ENCODE measurements at places on chromosomes 1 and 21.
A peak's percentile ranks its signal among the peaks of the same experiment; 100 is the strongest.

GRCh38 chr1:15833842-15834405 is 13.6 kb upstream of the SPEN start:
- no peaks in the 10 kb centered on the region for H3K36me3 ChIP-seq
- H3K27ac ChIP-seq = no peak overlapping the region
- peak overlapping the region; percentile 64 for H3K4me3 ChIP-seq
- H3K27me3 ChIP-seq = no peaks in the 10 kb centered on the region
- H3K4me1 ChIP-seq = peaks cover 5% of the 10 kb centered on the region

- H3K36me3 ChIP-seq = no peaks in the 10 kb centered on the region
- H3K27ac ChIP-seq = no peak overlapping the region
- DNase-seq = no peak
- no peak overlapping the region for H3K4me3 ChIP-seq
- no peaks in the 10 kb centered on the region for H3K27me3 ChIP-seq
These were observed 1.6 kb upstream of the SLC35A3 start for GRCh38 chr1:99968214-99968613.

DNA sequence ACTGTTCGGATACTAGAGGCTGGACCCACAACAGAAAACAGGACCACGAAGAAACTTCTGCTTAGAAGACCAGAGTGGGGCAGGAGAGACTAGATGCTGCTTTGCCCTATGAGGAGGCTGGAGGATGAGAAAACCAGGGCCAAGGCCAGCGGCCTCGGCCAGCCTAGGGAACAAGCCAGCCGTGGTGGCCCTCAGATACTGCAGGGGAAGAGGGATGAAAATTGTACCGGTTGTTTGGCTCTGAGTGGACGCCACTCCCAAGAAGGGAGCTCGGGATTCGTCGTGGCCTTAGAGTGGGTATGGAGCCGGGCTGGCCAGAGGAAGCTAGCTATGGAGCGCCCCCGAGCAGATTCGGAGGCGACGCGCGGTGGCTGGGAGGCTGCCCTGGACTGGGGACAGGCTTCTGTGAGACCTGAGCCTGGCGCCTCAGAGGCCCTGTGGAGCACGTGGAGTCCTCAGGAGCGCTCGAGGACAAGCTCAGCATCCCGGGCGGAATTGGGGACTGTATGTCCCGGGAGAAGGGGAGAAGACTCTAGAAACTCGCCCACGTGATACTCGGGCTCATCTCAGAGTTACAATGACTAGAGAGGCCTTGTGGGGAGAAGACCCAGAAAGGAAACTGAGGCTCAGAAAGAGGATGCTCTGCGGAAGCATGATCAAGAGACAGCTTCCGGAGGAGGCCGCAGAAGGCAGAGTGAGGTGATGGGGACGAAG is 2.8 kb downstream of the PRRX1 start:
- H3K4me1 ChIP-seq = peaks cover 1% of the 10 kb centered on the region
- H3K27ac ChIP-seq = no peak overlapping the region
- no peaks in the 10 kb centered on the region for H3K36me3 ChIP-seq

DNA sequence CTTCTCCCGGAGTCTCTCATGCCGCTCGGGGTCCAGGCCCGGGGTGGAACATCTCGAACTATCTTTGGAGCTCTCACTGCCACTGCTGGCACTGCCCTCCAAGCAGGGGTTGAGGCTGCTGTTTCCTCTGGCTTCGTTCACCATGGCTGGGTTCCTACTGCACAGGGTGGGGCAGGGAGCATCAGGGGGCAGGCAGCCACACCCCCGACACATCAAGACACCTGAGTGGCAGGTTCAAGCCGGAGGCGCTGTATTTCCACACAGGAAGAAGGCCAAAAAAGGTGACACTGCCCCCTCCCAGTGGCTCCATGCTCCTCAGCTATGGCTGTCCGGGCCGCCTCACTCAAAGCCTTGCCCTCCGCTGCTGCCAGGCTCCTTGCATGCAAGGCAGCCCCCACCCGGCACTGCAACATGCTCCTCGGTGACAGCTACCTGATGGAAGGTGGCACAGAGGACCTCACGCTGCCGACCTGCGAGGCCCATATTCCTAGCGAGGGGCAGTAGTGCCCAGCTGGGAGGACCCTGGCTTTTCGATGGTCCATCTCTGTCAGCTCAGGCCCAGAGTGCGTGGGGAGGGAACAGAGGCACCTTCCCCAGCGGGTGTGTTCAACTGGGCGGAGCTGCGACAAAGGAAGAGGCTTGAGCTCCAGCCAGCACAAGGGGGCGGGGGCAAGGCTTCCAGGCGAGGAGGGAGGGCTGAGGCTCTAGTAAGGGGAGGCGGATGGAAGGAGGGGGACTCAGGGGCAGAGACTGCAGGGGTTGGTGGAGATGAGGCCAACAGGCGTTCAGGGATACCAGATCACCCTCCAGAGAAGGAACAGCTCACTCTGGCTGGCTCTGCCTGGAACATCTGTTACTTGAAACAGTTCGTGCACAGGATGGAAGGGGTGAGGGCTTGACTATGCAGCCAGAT is 2.5 kb downstream of the MTHFR start:
- 0 out of 2 replicates have a peak, but pooled peaks cover 5% of the 10 kb centered on the region for H3K4me1 ChIP-seq
- no peak overlapping the region for H3K27ac ChIP-seq
- peaks cover 11% of the 10 kb centered on the region for H3K36me3 ChIP-seq
- H3K27me3 ChIP-seq = no peaks in the 10 kb centered on the region
- H3K4me3 ChIP-seq = peak overlapping the region; percentile 44
- DNase-seq = peak; percentile 83

GRCh38 chr1:224427346-224427745 is 7.3 kb downstream of the WDR26 start:
- no peaks in the 10 kb centered on the region for H3K4me1 ChIP-seq
- no peaks in the 10 kb centered on the region for H3K27me3 ChIP-seq
- no peak overlapping the region for H3K27ac ChIP-seq
- H3K36me3 ChIP-seq = peaks cover 14% of the 10 kb centered on the region
- H3K4me3 ChIP-seq = no peak overlapping the region
- DNase-seq = no peak

GRCh38 chr1:199875856-199876255 is 151.7 kb upstream of the NR5A2 start:
- no peak overlapping the region for H3K27ac ChIP-seq
- H3K4me3 ChIP-seq = no peak overlapping the region
- no peaks in the 10 kb centered on the region for H3K4me1 ChIP-seq

DNA sequence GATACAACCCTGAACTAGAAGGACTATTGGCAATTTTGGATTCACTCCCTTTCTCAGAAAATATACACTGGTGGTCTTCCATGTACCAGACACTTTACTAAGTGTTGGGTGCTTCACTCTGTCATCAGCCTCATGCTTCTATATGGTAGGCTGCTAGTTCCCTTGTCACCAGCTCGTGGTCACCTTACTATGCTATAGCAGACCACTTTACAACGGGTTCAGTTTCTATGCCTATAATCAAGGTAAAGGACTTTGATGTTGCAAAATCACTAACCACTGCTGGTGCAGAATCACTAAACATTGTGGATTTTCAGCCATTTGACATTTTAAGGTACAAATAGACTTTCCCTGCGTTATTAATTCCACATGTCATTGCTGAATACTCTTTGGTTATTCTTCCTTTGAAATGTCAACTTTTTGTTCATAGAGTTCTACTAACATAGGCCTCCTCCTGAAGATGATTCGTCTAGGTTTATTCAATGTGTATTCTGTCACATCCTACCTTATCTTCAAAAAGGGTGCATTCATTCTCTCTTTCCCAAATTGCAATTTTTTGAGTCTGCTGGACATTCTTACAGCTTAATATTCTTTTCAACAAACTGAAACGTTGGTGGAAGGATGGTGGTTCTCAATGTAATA is 78.3 kb downstream of the LRRC8C start:
- no peak overlapping the region for H3K27ac ChIP-seq
- no peaks in the 10 kb centered on the region for H3K36me3 ChIP-seq
- DNase-seq = no peak
- H3K27me3 ChIP-seq = no peaks in the 10 kb centered on the region
- H3K4me1 ChIP-seq = peaks cover 4% of the 10 kb centered on the region

- no peak overlapping the region for H3K4me3 ChIP-seq
- DNase-seq = no peak
- H3K36me3 ChIP-seq = no peaks in the 10 kb centered on the region
- peaks cover 30% of the 10 kb centered on the region for H3K4me1 ChIP-seq
These were observed 55.0 kb downstream of the NFASC start for GRCh38 chr1:204925701-204926100.

Data from iPS DF 6.9 (cell line).